Transverse colon (tissue), 4 donors: ENCODE measurements at places on chromosomes 2 and 18.

DNA sequence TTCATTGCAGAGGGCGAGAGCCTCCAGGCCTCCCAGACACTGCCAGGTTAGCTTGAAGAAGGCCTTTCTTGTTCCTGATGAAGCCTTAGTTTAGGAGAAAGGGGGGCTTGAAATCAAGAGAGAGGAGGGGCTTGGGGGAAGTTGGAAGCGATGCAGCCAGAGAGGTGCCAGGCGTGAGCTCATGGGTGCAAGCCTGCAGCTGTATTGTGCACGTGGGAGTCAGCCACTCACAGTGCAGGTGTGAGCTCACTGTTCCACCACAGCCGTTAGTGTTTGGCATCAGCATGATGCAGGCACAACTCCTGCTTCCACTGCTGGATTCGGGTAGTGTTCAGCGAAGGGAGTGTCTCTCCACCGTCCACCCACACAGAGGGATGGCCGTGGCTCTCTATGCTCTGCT lies 68.4 kb upstream of the ALPP start:
- no peaks in the 10 kb centered on the region for H3K36me3 ChIP-seq
- H3K4me1 ChIP-seq = peaks cover 2% of the 10 kb centered on the region

DNA sequence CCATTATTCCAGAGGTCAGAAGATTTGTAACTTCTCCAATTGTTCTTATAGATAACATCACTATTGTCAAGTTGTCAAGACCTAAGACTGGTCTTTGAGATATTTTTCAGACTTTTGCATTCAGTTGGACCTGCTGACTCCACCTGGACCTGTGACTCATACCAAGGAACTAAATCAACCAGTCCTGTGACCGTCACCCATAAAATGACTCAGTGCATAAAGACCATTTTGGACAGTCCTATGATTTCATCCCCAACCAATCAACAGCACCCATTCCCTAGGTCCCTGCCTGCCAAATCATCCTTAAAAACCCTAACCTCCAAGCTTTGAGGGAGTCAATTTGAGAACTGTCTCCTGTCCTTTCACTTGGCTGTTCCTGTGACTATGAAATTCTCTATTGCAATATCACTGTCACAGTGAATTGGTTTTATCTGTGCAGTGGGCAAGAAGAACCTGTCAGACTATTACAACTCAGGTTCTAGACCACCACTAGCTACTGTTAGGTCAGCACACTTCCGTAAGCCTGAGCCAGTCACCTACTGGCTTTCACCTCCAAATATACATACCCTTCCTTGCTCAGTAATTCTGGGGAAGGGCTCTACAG lies 17.1 kb downstream of the DPP4 start:
- H3K36me3 ChIP-seq = no peaks in the 10 kb centered on the region
- no peaks in the 10 kb centered on the region for H3K4me1 ChIP-seq
- no peak overlapping the region for H3K27ac ChIP-seq

DNA sequence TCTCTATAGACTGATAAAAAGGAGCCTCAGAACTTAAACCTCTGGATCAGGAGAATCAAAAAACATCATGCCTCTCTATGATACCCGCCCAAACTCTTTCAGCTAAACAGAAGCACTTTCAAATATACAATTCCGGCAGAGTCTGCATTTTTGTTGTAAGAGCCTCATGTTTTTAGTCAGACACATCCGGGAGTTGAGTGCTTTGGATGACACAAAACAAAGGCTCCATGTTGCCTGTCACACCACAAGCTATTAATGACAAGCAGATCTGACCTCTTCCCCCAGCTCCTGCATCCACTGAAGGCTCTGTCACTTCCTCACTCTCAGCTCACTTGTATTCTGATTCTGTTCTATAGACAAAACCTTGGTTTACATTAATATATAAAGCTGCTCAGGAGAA lies 33.2 kb downstream of the SLC38A11 start:
- no peaks in the 10 kb centered on the region for H3K27me3 ChIP-seq
- no peak for DNase-seq
- no peaks in the 10 kb centered on the region for H3K36me3 ChIP-seq
- H3K4me1 ChIP-seq = no peaks in the 10 kb centered on the region
- no peak overlapping the region for H3K27ac ChIP-seq

DNA sequence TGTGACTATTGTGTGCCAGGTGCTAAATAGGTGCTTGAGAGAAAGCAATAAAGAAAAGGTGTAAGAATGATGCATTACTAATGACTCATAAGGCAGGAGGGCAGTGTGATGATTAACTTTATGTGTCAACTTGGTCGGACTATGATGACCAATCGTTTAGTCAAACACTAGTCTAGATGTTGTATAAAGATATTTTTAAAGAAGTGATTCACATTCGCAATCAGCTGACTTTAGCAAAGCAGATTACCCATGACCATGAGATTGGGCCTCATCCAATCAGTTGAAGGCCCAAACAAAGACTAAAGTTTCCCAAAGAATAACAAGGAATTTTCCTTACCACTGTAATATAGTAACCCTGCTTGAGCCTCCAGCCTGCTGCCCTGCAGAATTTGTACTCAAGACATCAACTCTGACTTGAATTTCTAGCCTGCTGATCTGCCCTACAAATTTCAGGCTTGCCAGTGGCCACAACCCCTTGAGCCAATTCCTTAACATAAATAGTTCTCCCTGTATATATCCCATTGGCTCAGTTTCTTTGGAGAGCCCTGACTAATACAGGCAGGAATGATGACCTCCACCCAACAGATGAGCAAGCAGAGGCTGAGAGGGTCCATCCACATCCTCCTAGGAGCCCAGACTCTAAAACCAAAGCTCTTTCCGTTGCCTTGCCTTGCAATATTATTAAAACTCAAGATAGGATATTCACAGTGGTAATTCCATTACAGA lies 132.6 kb downstream of the ACTR3 start:
- no peak overlapping the region for H3K27ac ChIP-seq
- H3K4me3 ChIP-seq = no peak overlapping the region
- H3K36me3 ChIP-seq = no peaks in the 10 kb centered on the region

DNA sequence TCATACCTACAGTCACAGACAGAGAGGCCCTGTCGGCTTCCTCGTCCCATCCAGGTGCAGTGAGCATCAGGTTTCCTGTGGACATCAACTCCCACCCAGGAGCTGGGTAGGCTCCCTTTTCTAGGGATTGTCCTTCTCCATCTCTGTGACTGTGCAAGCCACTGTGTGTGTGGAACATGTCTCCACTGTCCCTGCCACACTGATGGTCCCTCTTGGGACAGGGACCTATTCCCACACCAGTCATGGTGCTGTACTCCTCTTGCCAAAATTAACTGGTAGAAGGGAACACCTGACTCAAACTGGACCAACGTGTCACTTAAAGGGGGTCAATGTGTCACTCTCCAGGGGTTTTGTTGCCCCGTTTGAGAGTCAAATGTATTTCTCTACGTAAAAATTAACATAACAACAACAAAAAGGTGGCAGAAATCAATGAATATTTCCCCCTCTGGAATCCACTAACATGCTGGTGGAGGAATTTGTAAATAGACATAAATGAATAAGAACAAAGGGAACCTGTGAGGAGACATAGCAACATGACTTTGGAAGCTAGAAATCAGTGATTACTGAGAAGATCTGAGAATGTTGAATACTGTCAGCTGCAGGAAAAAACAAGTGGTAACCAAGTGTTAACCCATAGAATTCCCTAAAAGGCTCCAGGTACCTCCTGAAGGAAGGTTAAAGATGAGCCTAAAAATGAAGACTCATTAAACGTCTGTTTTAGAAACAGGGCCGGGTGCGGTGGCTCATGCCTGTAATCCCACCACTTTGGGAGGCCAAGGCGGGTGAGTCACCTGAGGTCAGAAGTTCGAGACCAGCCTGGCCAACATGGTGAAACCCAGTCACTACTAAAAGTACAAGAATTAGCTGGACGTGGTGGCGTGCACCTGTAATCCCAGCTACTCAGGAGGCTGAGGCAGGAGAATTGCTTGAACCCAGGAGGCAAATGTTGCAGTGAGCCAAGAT lies 40.4 kb downstream of the SH2D6 start:
- peaks cover 7% of the 10 kb centered on the region for H3K4me1 ChIP-seq
- H3K4me3 ChIP-seq = no peak overlapping the region
- H3K36me3 ChIP-seq = no peaks in the 10 kb centered on the region
- H3K27me3 ChIP-seq = no peaks in the 10 kb centered on the region
- no peak for DNase-seq
- no peak overlapping the region for H3K27ac ChIP-seq

- DNase-seq = peak; percentile 26
- no peaks in the 10 kb centered on the region for H3K36me3 ChIP-seq
- no peaks in the 10 kb centered on the region for H3K27me3 ChIP-seq
- peak overlapping the region; percentile 59 for H3K27ac ChIP-seq
- no peaks in the 10 kb centered on the region for H3K4me1 ChIP-seq
These were observed 152.0 kb downstream of the SRBD1 start for GRCh38 chr2:45458909-45459563.

- no peaks in the 10 kb centered on the region for H3K27me3 ChIP-seq
- no peak overlapping the region for H3K4me3 ChIP-seq
- H3K4me1 ChIP-seq = peaks cover 7% of the 10 kb centered on the region
- H3K27ac ChIP-seq = no peak overlapping the region
These were observed 6.5 kb downstream of the PRPF40A start for GRCh38 chr2:152710713-152711112.

DNA sequence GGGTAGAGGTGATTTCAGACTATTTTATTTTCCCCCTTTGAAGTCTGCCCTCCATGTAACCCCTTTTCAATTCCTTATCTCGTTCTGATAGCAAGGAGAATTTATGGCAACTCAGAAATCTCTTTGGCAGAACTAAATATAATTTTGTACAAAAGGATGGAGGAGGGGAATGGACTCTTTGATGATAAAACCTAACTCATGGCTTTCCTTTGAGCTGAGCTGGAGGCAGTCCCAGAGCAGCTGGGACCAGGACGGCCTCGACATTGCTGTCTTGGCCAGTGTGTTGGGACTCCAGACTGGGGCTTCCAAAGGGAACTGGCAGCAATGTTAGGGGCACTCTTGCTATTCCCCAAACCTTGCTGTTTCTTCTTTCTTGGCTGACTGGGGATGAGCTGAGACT lies 47.7 kb downstream of the PAX8 start:
- H3K27ac ChIP-seq = no peak overlapping the region
- no peak overlapping the region for H3K4me3 ChIP-seq
- H3K27me3 ChIP-seq = no peaks in the 10 kb centered on the region
- no peaks in the 10 kb centered on the region for H3K4me1 ChIP-seq
- DNase-seq = no peak
- no peaks in the 10 kb centered on the region for H3K36me3 ChIP-seq

DNA sequence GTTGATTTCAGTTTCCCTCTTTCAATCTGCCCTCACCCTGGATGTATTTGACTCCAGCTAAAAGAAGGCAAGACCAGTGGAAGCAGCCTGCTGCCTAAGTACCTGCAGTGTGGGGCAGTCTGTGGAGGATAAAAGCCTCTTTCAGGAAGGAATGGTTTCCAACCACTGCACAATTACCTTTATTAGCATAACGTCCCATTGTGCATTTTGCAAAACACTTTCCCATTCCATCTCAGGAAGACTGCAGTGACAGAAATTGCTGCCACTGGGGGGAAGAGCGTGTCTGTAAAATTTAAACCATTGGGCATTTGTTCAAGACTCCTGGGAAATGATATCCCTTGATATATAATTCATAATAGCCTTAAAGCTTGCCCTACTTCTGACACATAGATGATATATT lies 26.2 kb downstream of the CYRIA start:
- H3K4me3 ChIP-seq = no peak overlapping the region
- no peaks in the 10 kb centered on the region for H3K27me3 ChIP-seq
- no peak overlapping the region for H3K27ac ChIP-seq
- peaks cover 10% of the 10 kb centered on the region for H3K4me1 ChIP-seq

DNA sequence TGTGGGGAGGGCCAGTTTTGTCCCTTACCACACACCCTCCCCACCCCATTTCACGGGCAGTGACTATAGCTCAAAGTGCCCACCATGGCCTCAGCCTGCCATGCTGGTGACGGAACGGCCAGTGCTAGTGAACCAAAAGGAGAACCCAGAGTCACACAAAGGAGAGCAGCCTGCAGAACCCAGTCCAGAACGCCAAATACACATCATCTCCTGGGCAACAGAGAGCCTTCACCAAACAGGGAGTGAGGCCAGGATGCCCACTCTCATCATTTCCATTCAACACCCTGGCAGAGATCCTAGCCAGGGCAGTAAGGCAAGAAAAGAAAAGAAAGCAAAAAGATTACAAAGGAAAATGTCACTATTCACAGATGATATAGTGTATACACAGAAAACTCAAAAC lies 38.3 kb downstream of the HDAC4 start:
- H3K27ac ChIP-seq = peak overlapping the region; percentile 66
- no peaks in the 10 kb centered on the region for H3K36me3 ChIP-seq
- peaks cover 4% of the 10 kb centered on the region for H3K4me1 ChIP-seq
- H3K27me3 ChIP-seq = no peaks in the 10 kb centered on the region
- H3K4me3 ChIP-seq = no peak overlapping the region

DNA sequence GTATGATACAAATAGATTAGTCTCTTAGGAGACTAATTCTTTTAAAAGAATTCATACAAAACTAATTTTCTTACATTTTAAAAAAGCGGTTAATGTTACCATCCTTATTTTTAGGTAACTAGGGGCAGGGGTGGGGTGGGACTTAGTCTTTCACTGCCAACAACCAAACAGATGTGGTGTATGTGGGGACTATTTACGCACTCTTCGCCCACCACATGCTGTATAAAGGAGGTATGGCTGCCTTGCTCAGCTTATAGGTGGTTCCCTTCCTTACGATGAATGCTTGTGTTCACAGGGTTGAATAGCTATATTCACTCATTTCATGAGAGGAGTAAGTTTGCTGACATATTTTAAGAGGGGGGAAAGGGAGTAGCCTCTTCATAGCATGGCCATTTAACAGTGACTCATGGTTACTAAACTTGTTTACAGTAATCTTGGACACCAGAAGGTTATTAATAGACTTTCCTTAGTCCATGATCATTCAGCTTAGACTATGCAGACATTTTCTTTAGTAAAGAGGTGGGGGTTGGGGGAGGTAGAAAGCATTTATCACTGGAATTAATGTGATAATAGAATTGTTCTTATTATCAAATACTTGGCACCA lies 61.8 kb downstream of the CAB39 start:
- H3K4me1 ChIP-seq = peaks cover 13% of the 10 kb centered on the region
- no peaks in the 10 kb centered on the region for H3K27me3 ChIP-seq
- H3K36me3 ChIP-seq = no peaks in the 10 kb centered on the region
- DNase-seq = no peak
- H3K27ac ChIP-seq = peak overlapping the region; percentile 2

GRCh38 chr2:263022-263738 lies 652 bp downstream of the SH3YL1 start:
- peaks cover 17% of the 10 kb centered on the region for H3K4me1 ChIP-seq
- H3K36me3 ChIP-seq = no peaks in the 10 kb centered on the region
- peak overlapping the region; percentile 75 for H3K4me3 ChIP-seq
- H3K27me3 ChIP-seq = no peaks in the 10 kb centered on the region
- H3K27ac ChIP-seq = peak overlapping the region; percentile 90

DNA sequence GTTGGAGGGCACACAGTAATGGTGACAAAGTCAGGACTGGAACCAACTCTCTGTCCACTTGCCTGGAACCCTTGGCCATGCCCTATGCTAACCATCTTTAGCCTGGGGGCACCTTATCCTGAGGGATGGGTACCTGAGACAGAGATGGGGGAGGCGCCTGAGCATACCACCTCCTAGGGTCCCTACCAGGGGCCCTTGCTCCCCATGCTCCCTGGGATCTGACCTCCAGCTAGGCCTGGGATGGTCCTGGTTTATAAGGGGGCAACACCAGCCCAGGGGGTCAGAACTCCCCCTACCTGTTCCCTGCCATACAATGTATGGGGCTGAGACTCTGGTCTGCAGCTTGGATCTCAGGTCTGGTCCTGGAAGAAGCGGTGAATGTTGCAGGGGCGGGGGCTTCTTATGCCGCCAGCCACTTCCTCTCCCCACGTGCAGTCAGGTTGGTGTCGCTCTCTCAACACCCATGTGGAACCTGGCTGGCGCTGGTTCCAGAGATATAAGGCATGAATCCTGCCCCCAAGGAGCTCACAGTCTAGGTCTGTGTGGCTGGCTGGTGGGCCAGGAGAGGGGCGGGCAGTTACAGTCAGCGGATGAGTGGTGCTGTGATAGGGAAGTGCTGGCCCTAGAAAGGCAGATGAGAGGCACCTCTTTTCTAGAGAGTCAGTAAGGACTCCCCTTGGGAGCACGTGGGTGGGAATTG lies 3.8 kb upstream of the TOGARAM2 start:
- DNase-seq = no peak
- H3K27ac ChIP-seq = no peak overlapping the region
- no peaks in the 10 kb centered on the region for H3K27me3 ChIP-seq
